ENCODE measurements at places on chromosomes 13 and 19. TPM values are rescaled to one million over a fixed set of nuclear protein-coding genes. Genes with fewer than 3 reads are reported as not detected.

The HNRNPA1L2 gene
- 9.4 TPM for total RNA-seq

DNA sequence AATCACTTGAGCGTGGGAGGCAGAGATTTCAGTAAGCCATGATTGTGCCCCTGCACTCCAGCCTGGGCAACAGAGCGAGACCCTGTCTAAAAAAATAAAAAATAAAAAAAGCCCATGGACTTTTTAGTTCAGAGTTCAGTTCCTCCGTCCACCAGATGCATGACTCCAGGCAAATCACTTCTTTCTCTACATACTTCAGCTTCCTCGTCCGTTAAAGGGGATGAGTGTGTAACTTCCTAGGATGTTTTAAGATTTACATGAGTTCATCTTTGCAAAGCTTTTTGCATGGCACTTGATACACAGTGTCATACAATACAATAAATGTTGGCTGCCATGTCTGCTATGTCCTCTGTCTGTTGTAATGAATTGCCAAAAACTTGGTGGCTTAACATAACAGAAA, 10.0 kb upstream of the FFAR2 start:
- DNase-seq: no peak

GRCh38 chr13:105139048-105139379, 1396.4 kb downstream of the EFNB2 start:
- no peak for DNase-seq

The PLIN4 gene
- under 0.01 TPM for total RNA-seq

DNA sequence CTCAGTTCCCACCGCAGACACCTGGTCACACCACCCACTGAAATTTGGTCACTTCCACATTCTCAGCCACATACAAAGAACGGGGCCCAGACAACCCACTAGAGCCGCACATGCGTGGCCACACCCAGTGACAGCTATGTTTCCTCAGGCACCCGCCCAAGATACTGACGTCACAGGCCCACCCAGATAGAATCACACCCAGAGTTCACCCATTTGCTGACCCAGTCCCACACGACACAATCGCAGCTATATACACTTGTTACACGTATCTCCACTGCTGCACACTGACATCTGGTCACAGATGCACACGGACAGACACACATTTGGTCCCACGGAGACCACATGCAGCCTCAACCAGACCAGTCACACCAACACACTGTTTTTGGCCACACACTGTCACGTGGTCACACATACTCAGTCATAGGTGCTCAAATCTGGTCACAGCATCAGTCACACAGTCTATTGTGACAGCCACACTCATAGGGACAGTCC, 2.9 kb downstream of the NUMBL start:
- peak; percentile 10 for DNase-seq

GRCh38 chr19:49111218-49111998, 2.8 kb upstream of the LIN7B start:
- DNase-seq: no peak

DNA sequence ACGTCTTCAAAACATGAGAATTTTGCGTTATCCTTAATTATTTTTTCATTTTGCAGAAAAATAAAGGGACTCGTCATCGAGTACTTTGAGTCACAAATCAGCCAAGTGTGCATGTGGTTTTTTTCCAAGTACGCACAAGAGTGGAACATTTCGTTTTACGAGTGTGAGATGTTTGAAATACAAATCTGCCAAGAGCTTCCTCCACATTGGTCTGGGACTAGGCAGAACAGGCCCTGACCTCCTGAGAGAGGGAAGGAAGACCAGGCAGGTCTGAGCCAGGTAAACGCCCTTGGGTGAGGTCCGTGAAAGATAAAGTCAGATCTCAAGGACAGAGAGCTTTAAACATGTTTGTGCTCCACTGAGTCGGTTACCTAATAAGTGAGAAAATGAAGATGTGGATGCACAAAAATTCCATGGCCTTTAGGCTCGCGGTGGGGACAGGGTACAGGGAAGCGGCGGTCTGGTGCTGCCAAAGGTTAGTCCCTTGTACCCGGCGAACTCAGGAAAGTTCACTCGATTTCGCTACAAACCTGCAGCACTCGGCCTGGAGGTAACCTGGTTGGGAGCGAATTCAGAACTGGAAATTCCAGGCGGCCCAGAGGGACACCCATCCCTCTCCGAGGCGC, 473 bp upstream of the ITM2B start:
- no peak for DNase-seq

Measured in frontal cortex (tissue), 4 donors.